Fibroblast of lung (primary cell): ENCODE measurements at places on chromosomes 3 and 15. TPM values are rescaled to one million over a fixed set of nuclear protein-coding genes. Genes with fewer than 3 reads are reported as not detected.

ARL13B gene
- polyA plus RNA-seq: 7.8 and 10.7 TPM in 2 replicates

HEG1 gene
- polyA plus RNA-seq: 167 and 305 TPM in 2 replicates

NPAP1 gene
- polyA plus RNA-seq: not detected in 2 replicates

PLSCR5 gene
- polyA plus RNA-seq: not detected in 2 replicates

DNA sequence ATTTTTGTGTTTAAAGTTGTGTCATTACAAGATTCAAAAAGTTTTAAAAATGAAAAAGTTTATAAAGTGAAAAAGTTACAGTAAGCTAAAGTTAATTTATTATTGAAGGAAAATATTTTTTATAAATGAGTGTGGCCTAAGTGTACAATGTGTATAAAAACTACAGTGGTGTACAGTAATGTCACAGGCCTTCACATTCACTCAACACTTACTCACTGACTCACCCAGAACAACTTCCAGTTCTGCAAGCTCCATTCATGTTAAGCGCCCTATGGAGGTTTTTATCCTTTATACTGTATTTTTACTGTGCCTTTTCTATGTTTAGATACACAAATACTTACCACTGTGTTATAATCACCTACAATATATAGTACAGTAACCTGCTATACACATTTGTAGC lies 76.3 kb downstream of the DTWD1 start:
- peak; percentile 53 for DNase-seq

DNA sequence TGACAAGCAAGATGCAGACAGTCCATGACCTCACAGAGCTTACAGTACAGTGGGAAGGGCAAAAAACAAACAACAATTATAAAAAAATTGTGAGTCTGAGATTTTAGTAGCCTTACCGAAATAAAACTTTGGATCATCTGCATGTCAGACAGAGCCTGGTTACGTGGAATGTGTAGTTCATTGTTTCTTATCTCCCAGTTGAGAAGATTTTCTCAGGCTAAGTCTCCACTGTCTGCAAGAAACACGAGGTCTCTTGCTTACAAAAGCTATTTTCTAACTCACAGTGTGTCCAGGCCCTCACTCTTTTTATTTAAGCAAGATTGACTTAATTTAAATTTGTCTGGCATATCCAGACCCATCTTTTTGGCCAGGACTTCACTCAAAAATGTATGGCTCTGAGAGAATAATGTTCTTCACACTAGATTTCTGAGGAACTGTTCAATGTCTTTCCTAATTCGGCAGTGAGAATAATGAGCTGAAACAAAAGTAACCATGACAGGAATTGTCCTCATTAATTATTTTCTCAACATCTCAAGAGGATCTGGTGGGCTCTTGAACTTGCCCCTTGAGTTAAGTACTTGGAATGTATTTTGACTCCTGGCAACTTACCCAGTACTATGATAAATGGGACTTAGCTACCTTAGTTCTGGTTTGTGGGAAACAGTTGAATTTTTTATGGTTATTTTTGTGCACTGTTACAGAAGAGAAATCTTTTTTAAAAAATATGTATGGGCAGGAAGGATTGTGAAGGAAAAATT lies 265.1 kb upstream of the COL8A1 start:
- DNase-seq: peak; percentile 84

DNA sequence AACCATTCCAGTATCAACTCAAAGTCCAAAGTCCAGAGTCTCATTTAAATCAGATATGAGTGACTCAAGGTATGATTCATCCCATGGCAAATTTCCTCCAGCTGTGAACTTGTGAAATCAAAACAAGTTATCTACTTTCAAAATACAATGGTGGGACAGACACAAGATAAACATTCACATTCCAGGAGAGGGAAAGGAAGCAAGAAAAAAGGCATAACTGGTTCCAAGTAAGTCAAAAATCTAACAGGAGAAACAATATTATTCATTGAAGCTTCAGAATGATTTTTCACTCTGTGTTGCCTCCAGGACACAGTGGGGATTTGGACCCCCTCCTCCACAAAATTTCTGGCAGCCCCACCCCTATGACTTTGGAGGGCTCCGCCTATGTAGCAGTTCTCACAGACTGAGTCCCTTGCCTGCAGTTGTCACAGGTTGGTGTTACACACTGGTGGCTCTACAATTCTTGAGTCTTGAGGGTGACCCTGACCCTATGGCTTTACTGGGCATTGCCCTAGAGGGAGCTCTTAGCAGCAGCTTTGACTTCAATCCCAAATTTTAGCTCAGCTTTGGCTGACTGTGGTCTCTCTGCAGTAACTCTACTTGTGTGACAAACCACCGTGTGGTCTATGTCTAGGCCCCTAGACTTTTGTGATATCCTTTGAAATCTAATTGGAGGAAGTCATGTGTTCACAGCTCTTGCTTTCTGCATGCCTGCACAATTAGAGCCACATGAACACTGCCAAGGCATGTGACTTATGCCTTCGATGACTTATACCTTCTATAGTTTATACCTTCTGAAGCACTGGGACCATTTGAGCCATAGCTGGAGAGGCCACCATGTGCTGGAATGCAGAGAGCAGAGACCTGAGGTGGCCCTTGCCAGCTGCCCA lies 644.2 kb downstream of the GRM7 start:
- DNase-seq: peak; percentile 98

GRCh38 chr15:73389971-73390544 lies 21.3 kb upstream of the HCN4 start:
- no peak for DNase-seq

DNA sequence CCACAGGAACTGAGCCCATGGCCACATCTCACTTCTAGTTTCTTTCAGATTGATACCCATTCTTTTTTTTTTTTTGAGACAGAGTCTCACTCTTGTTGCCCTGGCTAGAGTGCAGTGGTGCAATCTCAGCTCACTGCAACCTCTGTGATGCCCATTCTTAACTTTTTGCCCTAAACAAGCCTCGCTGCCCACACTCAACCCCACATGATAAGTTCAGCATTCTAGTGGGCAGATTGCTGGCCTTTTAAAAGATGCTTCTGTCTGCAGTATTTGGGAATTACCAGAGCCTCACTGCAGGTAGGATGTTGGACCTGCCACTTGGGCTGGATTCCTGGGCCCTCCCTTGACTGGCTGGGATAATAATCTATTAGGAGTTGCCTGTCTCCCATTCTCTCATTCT lies 51.0 kb downstream of the TRANK1 start:
- no peak for DNase-seq

DNA sequence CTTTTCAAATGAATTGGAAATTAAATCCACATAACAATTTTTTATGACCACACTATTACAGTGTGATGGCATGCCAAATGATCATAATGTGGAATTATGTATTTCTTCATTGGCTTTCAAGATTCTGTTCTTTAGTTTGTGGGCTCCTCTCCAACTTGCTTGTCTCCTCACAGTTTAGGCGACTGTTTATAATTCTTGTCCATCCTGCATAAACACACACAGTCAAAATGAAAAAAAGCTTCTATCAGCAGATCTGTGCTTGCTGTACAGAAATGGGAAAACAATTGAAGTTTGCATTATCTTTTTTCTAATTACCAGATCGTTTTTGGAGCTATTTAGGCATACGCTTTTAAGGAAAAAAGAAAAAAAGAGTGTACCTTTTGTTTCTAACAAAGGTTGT lies 37.0 kb downstream of the OPA1 start:
- DNase-seq: no peak

- no peak for DNase-seq
Measured at GRCh38 chr3:39515681-39516441, 48.4 kb downstream of the MOBP start.

DNA sequence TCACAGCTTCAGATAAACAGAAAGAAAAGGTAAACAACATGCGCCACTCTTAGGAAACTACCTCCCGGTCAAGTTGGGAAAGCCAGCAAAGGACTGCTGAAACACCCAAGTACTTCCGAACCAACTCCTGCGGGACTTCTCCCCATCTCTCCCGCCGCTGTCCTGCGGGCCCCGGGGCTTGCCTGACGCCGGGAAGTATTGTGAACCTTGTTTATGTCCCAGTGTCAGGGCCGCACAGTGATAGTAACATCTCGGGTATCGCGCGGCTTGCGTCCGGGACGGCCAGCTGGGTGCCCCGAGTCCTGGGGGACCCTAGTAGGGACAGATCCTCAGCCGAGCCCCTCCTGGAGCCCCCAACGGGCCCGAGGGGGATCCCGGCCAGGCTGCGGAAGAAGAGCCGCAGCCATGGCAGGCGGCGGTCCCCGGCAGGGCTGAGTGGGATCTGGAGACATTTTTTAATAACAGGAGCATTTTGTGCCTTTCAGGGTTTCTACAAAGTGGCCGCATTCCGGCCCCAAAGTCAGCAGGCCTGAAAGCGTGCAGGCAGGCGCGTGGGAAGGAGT lies 756 bp downstream of the CLPX start:
- peak; percentile 60 for DNase-seq

DNA sequence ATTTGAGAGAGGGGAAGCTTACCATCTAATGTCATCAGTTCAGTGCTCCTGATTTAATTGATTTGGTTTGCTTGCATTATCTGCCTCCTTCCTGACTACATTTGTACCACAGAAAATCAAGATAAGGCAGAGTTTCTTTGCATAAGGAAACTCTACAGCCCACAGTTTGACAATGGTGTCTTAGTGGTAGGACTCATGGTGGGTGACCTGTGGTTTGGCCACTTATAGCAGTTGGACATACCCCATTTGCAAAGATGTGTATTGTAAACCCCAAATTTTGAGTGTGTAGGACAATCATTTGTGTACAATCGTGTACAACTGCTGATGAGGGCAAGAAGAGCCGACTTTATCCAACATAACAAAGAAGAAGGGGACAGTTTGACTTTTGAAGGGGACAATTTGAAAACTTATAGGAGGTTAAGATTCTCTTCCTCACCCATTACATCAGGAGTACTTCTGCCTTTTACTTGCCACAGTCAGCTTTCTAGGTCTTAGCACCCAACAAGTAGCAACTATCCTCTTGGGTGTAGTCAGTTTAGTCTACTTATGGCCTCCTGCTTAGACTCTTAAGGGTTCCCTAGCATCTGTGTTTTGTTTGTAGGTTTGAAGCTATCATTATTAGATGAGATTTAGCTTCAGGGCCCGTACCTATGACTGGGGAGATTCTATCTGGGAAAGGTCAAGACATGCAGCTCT lies 6.2 kb downstream of the TGFBR2 start:
- DNase-seq: no peak

DNA sequence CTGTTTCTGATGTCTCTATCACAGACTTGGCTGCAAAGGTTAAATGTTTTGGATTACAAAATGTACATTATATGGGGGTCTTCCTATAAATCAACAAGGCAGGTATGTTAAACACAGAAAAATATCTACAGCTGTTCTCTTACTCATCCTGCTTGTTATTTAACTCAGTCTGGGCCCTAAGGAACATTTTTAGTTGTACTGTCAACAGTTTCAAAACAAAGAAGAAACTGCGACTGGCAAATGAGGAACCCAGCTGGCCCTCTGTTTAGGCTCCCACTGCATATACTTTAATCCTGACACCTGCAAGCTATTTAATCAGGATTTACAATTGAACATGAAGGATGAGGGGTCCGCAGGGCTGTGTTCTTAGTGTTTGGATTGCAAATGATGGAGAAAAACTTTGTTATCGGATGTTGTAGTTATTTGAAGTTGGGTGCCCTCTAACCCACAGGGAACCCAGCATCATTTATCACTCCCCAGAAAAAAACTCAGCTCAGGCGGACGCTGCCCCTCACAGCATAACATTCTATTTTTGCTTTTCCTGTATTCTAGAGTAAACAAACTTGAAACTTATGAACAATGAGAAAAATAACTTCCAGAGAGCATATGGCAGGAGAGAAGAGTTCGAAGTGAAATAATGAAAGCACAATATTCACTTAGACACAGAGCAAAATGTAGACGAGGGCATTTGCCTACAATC lies 91.2 kb downstream of the POLR2M start:
- DNase-seq: no peak

- DNase-seq: peak; percentile 34
Measured at GRCh38 chr15:43934480-43934879, 107.7 kb downstream of the WDR76 start.

DNA sequence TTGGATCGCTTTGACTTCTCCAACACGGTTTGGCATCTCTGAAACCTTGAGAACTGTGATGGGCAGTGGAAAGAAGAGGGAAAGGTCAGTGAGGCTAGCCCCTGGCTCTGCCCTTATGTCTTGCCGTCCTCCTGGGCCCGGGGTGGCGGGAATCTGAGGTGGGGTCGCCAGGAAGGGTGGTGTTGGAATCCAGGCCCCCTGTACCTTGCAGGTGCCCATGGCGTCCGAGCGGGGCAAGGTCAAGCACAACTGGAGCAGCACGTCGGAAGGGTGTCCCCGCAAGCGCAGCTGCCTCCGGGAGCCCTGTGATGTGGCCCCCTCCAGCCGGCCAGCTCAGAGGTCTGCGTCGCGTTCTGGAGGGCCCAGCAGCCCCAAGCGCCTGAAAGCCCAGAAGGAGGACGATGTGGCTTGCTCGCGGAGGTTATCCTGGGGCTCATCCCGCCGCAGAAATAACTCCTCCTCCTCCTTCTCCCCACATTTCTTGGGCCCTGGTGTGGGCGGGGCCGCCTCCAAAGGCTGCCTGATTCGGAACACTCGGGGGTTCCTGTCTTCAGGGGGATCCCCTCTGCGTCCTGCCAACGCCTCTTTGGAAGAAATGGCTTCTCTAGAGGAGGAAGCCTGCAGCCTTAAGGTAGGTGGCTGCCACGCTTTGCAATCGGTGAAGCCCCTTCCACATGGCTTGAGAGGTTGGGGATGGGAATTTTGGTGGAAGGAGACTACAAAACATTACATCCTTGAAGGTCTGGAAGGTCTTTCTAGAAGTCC lies 907 bp downstream of the TATDN2 start:
- peak; percentile 16 for DNase-seq

GRCh38 chr3:40765884-40766283 lies 241.1 kb downstream of the ZNF621 start:
- DNase-seq: peak; percentile 6

DNA sequence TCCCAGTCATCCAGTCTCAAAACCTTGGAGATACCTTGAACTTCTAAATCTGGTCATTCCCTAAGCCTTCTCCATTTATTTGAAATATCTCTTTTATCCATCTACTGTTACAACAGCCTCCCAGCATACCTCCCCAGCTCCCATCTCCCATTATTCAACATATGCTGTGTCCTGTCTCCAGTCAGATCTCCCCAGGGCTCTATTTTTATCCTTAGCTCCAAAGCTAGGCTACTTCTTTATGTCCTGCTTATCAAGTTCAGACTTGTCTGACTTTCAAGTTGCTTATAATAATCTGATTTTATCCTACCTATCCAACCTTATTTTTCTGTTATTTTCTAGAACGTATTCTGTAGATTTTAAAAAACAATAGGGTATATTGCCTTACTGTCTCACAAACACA lies 44.2 kb downstream of the IQGAP1 start:
- DNase-seq: no peak
